AG09319 (cell line): ENCODE measurements at places on chromosomes 6 and 20.

- DNase-seq = no peak
These were observed 79.2 kb downstream of the GCLC start for GRCh38 chr6:53465732-53466131.

DNA sequence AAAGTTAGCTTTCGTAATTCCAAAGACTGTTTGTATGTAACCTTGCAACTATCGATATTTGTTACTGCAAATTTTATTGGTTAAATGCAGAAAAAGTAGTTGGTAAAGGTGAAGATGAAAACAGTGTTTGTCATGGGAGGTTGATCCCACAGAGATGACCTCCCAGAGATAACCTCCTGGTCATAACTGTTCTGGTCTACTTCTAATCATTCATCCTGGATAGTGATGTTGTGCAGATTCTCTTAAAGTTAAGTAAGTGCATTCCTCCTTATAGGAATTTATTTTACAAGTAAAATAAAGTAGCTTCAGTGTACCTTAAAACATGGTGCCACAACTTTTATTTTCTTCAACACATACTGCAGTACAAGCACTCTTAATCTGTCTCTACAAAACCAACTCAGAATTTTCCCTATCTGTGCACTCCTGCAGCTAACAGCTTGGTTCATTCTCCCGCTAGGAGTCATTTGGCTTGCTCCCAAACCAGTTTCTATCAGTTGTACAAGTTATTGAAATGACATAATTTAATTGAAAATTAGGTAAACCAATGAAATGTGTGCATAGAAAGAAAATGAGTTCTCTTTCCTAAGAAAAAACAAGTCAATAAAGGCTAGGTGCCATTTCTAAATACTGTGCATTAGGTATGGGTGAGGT is 19.2 kb downstream of the METTL24 start:
- no peak for DNase-seq

DNA sequence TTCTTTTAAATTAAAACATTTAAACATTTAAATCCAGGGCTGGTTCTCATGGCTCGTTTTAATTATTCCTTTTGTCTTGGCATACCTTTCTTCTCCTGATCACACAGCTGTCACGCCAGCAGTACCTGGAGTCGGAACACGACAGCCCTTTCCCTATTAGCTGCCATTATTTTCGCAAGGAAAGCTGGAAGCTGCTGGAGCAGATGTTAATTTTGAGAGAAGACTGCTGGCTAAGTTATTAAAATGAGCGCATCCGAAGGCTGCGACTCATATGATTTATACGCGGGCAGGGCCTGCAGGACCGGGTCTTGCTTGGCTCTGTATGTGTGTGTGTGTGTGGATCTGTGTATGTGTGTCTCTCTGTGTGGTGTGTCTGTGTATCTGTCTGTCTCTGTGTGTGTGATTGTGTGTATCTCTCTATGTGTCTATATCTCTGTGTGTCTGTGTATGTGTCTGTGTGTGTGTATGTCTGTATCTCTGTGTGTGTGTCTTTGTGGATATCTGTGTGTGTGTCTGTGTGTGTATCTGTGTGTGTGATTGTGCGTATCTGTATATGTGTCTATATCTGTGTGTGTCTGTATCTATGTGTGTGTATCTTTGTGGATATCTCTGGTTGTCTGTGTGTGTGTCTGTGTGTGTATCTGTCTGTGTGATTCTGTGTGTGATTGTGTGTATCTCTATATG is 191.5 kb downstream of the CDH4 start:
- DNase-seq = no peak

DNA sequence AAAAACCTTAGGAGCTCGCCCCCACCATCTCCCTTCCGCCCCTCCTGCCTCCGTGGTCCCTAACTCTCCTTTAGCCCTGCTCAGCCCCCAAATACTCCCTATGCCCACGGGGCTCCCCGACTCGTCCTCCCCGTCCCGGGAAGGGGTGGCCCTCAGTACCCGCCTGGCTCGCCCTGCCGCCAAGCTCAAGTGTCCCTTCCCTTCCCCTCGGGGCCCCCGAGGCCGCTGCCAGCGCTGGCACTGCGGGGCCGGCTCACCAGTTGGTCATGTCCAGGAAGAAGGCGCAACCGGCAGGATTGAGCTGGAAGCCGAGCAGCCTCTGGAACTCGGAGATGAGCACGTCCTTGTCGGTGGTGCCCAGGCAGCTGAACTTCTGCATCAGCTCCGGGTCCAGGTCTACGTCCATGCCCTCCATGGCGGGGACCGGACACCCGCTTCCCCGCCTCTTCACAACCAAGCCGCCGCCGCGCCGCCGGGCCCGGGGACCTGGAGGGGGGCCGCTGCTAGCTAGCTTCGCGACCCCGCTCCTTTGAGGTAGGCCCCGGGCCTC is 303 bp downstream of the ILRUN start:
- DNase-seq = no peak

GRCh38 chr6:160041608-160042007 is 72.7 kb downstream of the IGF2R start:
- DNase-seq = peak; percentile 66

DNA sequence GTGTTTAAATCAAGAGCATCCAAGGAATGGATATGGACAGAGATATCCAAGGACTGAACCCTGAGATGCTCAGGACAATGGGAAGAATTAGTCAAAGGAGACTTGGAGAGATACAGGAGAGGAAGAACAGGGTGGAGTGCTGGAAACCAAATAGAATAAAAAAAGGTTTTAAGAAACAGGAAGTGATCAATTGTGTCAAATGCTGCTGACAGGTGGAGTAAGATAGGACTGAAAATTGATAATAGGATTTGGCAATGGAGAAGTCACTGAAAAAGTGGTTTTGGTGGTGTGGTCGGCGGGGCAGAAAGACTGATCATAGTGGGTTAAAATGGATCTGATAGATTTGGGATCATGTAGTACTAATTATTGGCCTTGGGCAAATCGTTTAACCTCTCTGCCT is 37.9 kb upstream of the PNRC1 start:
- no peak for DNase-seq

- no peak for DNase-seq
These were observed 571 bp downstream of the ITCH start for GRCh38 chr20:34363465-34364222.

DNA sequence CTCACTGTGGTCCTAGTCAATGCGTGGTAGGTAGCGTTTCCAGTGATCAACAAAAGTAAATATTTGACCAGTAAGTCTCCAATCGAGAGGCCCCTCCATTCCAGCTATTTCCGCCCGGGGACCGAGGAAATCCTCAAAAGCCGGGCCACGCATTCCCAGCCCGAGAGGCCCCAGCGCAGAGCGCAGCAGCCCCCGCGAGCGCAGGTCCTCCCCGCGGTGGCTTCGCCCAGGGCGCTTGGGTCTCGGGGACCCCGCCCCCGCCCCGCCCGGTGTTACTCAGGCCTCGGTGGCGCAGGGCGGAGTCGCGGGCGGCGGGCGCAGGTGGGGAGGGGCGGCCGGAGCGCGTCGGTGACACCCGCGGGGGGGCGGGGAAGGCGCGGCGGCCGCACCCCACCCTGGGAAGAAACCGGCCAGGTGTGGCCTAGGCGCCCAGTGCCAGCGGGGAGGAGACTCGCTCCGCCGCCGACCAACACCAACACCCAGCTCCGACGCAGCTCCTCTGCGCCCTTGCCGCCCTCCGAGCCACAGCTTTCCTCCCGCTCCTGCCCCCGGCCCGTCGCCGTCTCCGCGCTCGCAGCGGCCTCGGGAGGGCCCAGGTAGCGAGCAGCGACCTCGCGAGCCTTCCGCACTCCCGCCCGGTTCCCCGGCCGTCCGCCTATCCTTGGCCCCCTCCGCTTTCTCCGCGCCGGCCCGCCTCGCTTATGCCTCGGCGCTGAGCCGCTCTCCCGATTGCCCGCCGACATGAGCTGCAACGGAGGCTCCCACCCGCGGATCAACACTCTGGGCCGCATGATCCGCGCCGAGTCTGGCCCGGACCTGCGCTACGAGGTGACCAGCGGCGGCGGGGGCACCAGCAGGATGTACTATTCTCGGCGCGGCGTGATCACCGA is at the start of gene DSP:
DSP (plus strand) TSS at position 497 of the 890 bp plus-strand sequence; CDS start at position 742, 245 bp downstream.
- DNase-seq = no peak

- no peak for DNase-seq
These were observed 27.5 kb downstream of the RNASET2 start for GRCh38 chr6:166928644-166929541.

DNA sequence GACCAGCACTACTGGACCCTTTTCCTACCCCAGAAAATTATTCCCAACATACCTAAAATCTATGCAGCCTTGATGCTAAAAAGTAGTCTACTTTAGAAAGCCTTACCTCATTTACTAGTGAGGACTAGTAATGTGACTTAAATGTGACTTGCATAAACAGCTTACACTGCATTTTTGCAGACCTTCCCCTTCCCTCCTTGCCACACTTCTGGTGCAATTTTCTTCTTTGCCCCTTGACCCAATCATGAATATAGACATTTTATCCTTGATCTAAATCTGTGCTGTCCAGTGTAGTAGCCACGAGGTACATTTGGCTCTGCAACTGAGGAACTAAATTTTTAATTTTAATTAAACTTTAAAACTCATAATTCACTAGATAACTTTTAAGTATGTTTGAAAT is 7.0 kb upstream of the ZKSCAN8 start:
- DNase-seq = no peak

DNA sequence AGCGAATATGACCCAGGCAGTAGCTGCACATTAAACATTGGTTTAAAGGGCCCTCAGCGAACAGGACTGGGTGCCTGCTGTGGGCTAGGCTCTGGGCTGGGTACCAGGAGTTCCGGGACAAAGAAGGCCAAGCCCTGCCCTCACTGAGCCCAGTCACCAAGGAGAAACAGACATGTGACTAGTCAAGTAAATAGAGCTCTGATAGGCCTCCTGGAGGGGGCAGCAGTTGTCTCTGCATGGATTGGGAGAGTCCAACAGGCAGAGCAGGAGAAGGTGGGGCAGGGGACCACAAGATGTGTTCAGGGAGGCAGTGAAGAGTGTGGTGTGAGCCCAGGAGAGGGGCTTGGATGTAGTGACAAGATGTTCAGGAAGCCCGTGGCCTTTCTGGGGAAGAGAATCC is 3.1 kb downstream of the HM13 start:
- DNase-seq = peak; percentile 43

DNA sequence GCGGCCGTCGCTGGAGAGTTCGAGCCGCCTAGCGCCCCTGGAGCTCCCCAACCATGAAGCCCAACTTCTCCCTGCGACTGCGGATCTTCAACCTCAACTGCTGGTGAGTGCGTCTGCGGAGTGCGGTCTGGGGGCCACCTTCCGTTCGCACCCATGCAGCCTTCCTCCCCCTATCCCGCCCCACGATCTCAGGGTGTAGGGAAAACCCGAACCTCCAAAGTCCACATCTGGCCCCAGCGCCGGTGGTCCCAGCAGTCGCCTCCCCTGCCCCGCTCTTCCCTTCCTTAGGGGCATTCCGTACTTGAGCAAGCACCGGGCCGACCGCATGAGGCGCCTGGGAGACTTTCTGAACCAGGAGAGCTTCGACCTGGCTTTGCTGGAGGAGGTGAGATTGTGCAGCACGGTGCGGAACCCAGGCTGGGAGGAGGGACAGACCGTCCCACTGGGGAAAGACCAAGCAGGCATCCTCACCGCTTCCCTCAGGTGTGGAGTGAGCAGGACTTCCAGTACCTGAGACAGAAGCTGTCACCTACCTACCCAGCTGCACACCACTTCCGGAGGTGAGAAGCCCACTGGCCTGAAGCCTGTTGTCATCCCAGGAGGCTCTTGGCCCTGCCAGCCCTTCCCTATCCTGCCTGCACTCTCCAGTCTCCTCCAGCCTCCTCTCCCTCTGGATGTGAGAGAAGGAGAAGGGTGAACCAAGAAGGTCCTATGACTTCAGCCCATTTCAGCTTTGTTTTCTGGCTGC is 719 bp downstream of the SMPD2 start:
- no peak for DNase-seq

- no peak for DNase-seq
These were observed 51.4 kb downstream of the PPP1R14C start for GRCh38 chr6:150194195-150194594.

DNA sequence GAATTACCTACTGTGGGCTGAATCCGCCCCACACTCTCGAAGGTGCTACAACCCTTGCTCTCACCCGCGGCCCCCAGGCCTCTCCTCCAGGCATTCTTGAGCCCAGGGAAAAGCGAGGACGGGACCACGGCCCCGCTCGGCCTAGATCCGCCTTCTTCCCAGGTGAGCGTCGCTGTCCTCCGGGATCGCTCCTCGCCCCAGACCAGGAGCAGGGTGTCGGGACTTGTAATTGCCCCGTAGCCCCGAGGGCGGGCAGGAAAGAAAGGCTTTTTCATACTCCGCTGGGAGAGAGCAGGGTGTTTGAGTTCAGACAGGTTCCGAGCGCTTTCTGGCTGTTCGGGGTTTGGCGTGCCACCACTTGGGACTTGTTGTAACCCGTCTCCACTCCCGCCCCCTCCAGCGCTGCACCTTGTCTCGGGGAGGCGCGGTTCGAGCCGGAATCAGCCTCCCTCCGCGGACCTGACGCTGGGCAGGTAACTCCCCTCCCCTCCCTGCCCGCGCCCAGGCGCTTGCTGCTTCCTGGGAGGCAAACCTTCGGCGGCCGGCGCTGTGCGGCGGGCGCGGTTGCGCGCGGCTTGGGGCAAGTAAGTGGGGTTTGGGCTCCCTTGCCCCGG is at the start of gene FAM83B:
FAM83B (plus strand) TSS at position 529 of the 614 bp plus-strand sequence. CDS start 23,476 bp downstream, outside the sequence.
- no peak for DNase-seq

DNA sequence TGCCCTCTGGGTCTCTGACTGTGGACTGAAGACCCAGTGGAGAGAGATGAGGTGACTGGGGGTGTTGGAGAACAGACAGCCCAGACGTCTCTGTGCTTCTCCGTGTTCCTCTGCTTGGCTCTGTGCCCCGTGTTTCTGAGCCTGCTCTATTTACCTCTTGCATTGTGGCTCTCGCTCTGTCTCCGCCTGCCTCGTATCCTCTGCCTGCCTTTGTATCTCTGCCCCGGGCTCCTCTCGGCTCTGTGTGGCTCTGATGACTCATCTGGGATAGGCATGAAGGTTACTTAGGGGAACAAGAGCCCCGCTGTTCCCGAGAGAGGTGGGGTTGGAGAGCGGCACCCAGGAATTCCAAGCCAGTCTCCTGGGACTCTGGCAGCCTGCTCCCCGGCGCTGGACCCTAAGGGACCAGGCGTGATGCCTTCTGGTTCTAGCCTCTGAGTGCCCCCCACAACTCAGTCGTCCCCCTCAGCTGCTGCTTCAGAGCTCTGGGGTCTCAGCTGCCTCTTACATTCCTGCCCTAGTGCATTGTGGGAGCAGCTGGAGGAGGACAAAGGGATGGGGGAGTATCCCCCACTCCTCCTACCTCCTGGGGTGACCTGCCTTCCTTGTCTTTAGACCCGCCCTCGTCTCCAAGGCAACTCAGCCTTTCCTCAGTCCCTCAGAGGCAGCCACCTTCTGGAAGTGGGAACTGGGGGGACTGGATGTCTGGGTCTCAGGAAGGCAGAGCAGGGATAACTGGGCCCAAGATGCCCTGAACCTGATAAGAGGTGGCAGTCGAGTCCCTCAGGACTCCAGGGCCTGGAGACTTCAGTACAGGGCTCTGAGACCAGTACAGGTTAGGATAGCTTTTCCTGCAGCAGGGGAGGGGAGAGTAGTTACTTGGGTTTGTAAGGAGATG is 1.9 kb downstream of the DDR1 start:
- no peak for DNase-seq

DNA sequence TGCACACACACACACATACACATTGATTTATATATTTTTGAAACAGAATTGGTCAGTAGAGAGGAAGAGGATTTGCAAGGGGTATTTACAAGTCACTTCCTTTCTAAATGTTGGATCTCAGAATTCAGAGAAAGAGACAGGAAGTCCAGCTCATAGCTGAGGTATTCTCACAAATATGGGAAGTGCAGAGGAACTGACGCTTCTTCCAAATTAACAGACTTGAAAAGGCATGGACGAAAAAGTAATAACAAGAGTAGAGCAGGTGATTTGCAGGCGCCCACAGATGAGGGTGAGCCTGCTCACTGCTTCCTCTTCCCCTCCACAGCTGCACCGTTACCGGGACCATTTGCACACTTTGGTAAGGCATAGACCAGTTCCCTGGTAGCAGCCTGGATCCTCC is 246.4 kb downstream of the PHACTR1 start:
- DNase-seq = no peak

GRCh38 chr20:12617076-12617475 is 391.7 kb upstream of the SPTLC3 start:
- no peak for DNase-seq
